AG04450 (cell line): ENCODE measurements at places on chromosomes 4 and X. TPM values are rescaled to one million over a fixed set of nuclear protein-coding genes. Genes with fewer than 3 reads are reported as not detected.

POU3F4 gene
- not detected in 2 replicates for polyA plus RNA-seq

CFAP47 gene
- not detected in 2 replicates for polyA plus RNA-seq

VEGFC gene
- 30.1 and 31.0 TPM in 2 replicates for polyA plus RNA-seq

SPACA5 gene
- not detected in 2 replicates for polyA plus RNA-seq

PPARGC1A gene
- 0.31 and 0.73 TPM in 2 replicates for polyA plus RNA-seq

CXCL3 gene
- 0.43 and 0.74 TPM in 2 replicates for polyA plus RNA-seq

GLRA3 gene
- not detected in 2 replicates for polyA plus RNA-seq

ZNF630 gene
- 0.69 and 0.77 TPM in 2 replicates for polyA plus RNA-seq

USP26 gene
- not detected in 2 replicates for polyA plus RNA-seq
